GM19239 (cell line): ENCODE measurements at places on chromosomes 6 and 20.

DNA sequence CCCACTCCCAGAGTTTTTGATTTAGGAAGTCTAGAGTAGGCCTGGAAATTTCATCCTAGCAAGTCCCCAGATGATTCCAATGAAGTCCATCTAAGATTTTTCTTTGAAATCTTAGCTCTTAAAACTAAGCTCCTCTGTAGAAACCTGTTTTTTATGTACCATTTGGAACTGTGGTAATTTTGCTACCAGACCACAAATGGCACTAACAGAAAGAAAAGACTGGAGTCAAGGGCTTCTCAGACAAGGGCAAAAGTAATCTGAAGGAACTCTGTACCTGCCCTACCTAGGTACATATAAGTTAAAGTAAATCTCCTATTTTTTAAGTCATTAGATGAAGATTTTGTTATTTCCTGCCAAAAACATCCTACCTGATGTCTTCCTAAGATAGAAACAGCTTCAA is 155.0 kb upstream of the HTR1E start:
- DNase-seq = no peak

DNA sequence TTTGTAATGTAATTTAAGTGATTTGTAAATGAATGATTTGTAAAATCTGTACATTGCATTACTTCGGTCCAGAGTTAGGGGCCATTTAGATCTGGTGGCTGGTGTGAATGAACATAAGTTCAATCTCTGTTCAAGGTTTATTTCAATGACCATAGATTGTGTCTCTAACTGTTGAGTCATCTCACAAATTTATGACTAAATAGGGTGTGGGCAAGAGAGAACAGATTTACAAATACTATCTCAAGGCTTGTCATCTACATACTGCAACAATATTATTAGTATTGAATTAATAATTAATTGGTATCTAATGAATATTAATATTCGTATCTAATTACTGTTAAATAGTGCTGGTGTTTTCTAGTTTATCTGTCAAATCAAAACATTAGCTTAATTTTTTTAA is 115.3 kb upstream of the EDN1 start:
- DNase-seq = no peak

- no peak for DNase-seq
Observed at GRCh38 chr20:11124849-11125505, 451.2 kb upstream of the JAG1 start.

DNA sequence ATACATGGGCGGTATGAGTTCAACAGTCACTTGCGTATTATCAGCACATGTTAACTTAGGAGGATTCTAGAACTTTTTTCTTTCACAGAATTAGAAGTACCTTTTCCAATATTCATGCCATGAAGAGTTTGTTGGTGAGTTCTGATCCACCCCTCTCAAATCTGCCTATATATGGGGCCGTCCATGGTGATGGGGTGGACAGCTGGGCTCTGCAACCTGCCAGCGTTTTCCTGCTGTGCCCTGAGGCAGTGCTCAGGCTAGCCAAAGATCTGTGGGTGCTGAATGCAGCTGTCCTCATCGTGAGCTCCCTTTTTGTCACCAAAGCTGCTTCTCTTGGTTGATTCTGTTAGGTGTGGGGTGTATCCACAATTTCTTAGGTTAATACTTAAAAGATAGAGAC is 88.7 kb downstream of the THBS2 start:
- DNase-seq = no peak

GRCh38 chr6:47631269-47631772 is 67.1 kb upstream of the ADGRF4 start:
- peak; percentile 6 for DNase-seq

DNA sequence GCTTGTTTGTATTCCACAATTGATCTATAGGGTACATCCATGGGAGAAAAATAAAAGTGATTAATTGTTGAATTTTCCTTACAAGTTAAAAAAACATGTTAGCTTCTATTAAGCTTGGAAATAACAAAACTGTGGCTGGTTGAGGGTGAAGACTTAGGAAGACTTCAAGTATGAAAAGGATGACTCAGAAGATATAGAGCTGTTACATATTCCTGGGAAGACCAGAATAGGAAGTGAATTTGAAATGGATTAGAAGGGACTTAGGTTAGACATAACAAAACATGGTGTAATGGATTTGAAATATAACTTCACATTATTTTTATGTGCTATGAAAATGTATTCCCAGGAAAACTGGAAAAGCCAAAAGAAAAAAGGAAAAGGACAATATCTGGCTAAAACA is 732.2 kb downstream of the HDGFL1 start:
- no peak for DNase-seq

DNA sequence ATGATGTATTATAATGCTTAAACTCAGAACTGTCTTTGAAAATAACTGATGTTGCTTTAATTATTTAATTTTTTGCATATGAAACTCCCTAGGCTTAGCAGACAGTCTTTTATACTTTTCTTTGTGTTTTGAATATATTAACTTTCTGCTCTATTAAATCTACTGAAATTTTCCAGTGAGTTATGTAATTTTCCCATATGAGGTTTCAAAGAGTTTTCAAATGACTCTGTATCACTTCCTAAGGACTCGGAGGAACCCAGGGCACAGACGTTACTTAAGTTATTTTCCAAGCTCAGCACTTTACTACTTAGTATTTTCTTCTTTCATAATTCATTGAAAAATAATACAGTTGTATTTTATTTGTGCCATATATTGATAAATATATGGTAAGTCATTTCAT is 122.6 kb downstream of the HS3ST5 start:
- no peak for DNase-seq

DNA sequence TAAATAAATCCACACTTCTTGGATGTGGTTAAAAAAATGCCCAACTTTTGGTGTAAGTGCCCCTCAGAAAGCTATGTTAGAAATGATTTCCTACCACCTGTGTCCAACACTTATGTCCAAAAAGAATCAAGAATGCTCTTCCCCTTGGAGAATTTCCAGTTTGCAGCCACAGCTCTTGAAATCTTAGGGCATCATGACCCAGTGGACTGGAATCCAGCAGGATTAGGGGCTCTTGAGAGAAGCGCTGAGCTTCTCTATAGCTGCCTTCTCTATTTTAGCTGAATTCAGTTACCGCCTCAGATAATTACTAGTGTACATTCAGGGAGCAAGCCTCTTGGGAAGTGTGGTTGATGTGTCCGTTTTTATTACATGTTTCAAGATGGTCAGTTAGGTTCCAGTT is 2.5 kb downstream of the PHACTR1 start:
- no peak for DNase-seq

DNA sequence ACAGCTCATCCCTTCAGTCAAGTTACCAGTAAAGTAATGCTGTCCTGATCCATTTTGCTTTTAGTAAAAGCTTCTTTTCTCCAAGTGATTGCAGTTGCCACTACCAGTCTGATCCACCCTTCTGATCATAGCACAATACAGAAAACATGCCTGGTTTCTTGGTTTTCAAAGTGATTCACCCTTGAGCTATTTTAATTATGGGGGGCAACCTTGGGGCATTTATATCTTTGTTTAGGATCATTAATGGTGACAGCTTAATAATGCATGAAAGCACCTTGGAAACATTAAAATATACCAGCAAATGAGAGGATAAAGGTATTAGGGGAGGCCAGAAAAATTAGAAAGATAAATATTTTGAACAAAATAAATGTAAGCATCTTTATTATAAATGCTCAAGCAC is 38.4 kb downstream of the LRRC1 start:
- no peak for DNase-seq

GRCh38 chr20:38730167-38730988 is 6.1 kb downstream of the SLC32A1 start:
- no peak for DNase-seq

DNA sequence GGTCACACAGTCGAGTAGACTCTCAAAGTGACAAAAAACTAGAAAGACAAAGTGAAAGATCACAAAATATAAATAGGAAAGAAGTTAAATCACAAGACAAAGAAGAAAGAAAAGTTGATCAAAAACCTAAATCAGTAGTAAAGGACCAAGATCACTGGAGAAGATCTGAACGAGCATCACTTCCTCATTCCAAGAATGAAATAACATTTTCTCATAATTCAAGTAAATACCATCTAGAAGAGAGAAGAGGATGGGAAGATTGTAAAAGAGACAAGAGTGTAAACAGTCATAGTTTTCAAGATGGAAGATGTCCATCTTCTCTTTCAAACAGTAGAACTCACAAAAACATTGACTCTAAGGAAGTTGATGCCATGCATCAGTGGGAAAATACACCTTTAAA is 31.6 kb upstream of the GJA10 start:
- no peak for DNase-seq
